ENCODE measurements at places on chromosomes 4 and X.

DNA sequence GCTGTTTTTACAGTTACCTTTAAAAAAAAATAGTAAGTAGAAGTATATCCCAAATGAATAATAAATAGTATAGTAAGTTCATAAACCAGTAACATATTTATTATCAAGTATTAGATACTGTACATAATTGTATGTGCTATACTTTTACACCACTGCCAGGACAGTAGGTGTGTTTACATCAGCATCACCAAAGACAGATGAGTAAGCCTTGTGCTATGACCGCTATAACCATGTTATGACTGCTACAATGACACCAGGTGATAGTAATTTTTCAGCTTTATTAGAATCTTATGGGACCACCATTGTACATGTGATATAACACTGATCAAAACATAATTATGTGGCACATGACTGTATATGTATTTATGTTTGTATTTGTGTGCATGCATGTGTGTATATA, 27.3 kb downstream of the PABPC4L start:
- no peak for DNase-seq

GRCh38 chrX:153609917-153610835, 11.2 kb upstream of the CCNQ start:
- peak; percentile 73 for DNase-seq

DNA sequence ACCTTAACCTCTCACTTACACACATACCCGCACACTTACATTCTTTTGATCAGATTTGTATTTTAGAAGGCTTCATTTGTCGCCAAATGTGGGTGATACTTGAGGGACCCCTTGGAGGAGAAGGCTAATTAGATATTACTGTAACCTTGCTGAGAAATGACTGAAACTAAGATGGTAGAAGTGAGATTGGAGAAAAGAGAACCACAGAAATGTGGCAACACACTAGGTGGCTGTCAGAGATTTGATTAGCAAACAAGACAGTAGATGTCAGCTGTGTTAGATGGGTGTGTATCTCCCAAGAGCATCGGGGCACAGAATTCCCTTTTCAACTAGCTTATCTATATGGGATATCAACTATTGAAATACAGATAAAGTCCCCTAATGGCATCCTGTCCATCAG, 149.3 kb upstream of the FABP2 start:
- no peak for DNase-seq

DNA sequence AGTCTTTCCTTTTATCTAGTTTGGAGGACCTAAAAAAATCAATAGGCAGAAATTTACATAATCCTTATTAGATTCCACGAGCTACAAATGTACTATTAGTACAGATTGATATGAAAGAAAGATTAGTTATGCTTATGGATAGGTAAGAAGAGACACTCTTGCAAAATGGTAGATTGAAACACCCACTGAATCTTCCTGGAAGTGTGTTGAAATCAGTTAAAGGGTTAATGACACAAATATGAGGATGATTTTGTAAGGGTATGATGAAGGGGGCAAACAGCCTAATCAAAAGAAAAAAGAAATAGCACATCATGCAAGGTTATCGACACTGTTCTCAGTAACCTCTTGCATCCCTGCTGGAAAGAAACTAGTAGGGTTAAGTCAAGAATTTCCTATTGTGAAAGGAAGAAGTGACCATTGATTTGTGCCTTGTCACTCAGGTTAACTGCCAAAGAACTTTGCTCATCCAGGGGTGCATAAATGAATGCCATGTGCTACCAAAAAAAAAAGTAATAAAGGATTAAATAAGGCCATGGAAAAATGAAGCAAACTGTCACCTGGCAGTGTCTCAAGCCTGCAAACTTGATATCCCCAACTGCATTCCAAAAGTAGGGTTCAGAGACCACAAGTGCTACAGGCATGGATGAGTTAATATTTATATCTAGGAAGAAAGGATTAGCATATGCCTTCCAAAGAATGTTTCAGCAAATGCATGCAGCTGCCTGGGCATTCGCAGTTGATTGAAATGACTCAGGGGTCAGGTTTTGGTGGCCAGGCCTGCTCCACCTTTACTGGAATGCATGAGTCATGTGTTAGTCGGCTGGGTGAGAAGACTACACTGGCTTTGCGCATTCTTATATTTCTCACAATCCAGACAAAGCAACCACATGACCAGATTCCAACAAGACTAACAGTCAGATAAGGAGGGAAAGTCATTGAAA, 78.3 kb upstream of the ATXN3L start:
- no peak for DNase-seq

GRCh38 chr4:151475035-151475714, 66.2 kb downstream of the FHIP1A start:
- DNase-seq: no peak

GRCh38 chr4:7067126-7067451, 775 bp downstream of the GRPEL1 start:
- DNase-seq: no peak

GRCh38 chr4:48705609-48706008, 74.5 kb downstream of the FRYL start:
- DNase-seq: no peak

- no peak for DNase-seq
Measured at GRCh38 chr4:80492761-80493160, 157.2 kb downstream of the CFAP299 start.

GRCh38 chr4:37628977-37629609, 57.1 kb downstream of the RELL1 start:
- no peak for DNase-seq

DNA sequence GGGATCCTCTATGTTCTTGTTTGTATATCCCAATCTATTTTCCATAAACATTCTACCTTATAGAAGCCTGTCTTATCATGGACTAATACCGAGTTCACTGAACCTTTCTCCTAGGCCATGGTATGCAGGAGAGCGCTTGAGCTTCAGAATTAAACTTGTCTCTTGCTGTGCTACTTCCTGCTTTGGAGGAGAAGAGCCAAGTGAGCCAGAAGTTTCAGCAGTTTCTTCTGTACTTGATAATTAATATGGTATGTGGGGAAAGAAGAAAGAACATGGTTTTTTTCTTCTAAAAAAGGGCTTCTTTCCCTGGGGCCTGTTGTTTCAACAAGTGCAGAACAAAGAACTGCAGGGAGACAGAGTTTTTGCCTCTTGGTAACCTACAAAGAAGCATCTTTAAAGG, 172.8 kb downstream of the ATG4A start:
- DNase-seq: no peak

DNA sequence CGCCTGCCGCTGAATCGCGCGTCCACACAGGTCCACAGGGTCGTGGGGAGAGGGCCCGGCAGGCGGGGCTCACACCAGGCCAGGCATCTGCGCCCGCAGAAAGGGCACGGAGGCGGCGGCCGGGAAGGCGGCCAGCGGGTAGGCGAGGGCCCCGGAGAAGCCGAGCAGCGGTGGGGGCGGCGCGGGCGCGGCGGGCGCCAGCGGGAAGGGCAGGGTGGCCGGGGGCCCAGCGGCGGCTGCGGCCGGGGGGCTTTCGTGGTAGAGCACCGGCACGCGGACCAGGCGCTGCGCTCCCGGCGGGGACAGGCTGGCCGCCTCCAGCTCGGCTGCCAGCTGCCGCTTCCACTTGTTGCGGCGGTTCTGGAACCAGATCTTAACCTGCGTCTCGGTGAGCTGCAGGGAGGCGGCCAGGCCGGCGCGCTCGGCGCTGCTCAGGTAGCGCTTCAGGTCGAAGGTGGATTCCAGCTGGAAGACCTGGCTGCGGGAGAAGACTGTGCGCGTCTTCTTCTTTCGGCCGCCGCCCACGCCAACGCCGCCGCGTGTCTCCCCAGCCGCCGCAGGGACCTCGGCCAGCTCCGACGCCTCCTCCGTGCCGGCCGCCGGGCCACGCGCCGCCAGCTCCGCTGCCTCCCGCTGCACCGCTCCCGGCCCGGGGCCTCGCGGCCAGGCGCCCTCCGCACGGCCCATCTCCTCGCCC, 3.9 kb downstream of the HMX1 start:
- DNase-seq: no peak

DNA sequence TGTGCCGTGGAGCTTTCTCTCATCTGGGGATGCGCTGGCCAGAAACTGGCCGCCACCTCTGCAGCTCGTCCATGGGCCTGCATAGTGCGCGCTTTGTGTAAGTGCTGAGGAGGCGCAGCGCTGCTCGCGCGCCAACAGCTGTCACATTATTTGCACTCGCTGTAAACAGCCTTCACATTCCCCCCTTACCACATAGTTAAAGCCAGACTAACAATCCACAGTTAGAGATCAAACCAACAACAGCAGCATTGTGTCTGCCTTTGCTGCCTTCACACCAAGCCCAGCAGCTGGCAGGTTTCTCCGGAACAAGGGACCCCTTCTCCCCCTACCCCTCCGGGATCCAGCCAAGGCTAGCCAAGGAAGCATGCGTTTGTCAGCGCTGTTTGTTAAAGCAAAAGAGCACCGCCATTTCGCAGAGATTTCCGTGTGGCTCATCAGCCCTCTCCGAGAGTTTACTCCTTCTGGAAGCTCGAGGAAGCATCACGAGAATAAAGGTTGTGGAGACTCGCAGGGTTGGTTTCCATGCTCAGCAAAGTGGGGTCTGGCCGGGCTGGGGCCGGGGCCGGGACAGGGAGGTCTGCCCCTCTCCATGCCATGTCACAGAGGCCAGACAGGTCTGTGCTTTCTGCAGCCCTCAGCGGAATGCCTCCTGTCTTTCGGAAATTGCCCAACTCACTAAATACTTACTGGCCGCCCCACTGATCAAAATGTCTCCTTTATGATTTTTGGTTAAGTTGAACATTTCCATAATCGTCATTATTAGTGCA, 11.0 kb downstream of the BCOR start:
- DNase-seq: no peak

DNA sequence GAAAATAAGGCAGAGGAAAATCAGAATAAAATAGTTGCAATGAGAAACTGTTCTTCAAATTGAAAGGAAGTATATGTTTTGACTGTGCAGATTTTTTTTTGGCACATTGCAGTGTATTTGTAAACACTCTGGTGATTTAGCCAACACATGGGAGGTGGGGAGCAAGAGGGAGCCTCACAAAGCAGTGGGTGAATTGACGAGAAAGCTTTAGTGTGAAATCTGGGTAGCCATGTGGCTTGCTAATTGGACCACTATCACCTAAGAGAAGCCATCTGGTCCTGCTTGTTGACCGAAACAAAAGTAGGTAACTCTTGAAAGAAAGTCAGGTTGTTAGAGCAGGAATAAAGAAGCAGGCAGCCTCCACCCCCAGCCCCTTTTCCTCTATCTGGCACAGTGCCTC, 10.4 kb downstream of the CLCN5 start:
- no peak for DNase-seq

- DNase-seq: peak; percentile 49
Measured at GRCh38 chrX:136250191-136251040, 784 bp downstream of the MAP7D3 start.

- DNase-seq: no peak
Measured at GRCh38 chr4:102153391-102153790, 191.9 kb downstream of the SLC39A8 start.

- no peak for DNase-seq
Measured at GRCh38 chrX:133175605-133176004, 42.5 kb downstream of the TFDP3 start.

- no peak for DNase-seq
Measured at GRCh38 chrX:12349201-12349600, 210.9 kb downstream of the FRMPD4 start.

DNA sequence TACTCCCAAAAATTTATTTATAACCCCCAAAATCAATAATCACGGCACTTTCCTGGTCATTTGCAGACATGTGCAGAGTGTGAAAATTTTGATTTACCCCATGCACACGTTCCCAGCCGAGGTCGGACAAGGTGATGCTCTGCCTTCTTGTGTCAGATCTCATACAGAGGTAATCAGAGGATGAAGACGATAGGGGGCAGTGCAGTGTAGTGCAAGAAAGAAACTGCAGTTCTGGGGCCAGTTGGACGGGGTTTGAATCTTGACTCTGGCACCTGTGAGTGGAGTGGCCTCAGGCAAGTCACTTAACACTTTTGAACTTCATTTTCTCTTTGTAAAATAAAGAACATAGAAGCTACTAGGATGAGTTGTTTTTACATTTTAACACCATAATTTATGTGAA, 88.4 kb downstream of the FRMPD3 start:
- peak; percentile 7 for DNase-seq

Measured in GM20000 (cell line).